ENCODE measurements at places on chromosomes 6 and 20.

DNA sequence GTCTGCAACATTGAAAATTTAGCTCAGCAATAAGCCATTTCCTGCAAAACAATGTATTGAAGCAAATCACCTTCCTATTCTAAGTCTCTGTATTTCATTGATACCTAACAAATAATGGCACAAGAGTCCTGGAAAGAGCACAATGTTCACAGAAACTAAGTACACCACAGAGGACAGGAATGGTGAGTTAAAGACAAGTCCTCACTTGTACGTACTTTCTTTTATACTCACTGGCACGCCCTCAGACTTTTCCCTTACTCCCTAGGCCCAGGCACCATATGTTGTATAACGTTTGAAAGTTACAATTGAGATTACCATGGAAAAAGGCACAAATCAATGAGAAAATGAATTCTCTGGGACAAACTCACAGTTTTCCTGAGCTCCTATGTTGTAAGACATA, 683.0 kb upstream of the MANEA start:
- no peak for DNase-seq

- DNase-seq = no peak
These were observed 92.6 kb downstream of the PDE7B start for GRCh38 chr6:135944120-135944519.

DNA sequence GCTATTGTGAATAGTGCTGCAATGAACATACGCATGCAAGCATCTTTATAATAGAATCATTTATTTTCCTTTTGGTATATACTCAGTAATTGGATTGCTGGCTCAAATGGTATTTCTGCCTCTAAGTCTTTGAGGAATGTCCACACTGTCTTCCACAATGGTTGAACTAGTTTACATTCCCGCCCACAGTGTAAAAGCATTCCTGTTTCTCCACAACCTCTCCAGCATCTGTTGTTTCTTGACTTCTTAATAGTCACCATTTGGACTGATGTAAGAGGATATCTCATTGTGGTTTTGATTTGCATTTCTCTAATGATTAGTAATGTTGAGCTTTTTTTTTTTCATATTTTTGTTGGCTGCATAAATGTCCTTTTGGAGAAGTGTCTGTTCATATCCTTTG, 208.7 kb downstream of the PHF3 start:
- DNase-seq = no peak

DNA sequence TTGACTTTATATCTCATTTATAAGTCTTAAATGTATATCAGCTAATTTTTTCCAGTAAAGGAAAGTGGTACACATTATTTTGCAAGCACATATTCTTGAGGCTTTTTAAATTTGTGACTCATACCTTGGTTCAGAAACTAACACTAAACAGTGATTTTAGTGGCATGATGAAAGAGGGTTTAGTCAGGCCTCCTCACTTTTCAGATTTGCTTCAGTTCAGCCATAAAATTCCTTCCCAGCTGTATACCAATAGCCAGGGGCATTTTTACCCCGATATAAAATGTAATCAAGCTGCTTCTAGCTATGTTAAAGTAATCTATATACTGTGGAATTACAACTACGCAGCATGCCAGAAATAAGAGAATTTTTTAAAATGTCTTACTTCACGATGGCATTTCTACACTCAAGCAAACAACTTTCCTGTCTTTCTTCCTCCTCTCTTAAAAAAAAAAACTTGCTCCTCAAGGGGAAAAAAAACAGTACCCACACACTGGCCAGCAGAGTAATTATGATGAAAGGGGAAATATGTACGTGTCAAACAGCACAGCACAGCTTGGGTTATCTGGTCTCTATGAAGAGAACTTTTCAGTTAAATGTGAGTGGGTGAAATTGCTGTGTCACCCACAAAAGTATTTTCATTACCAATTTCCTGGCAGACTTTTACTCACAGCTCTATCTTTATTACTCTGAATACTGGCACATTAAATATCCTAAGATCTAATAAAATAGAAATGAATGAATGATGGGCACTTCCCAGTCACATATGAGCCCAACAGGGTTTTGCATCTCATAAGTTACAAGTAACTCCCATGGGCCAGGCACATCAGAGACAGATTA, 244.8 kb upstream of the TENT5A start:
- no peak for DNase-seq

Measured in stimulated activated CD8-positive, alpha-beta memory T cell treated with anti-CD3 and anti-CD28 coated beads, Interleukin-4, amount 100 ng/mL, for 1 hour (primary cell).